NT2/D1 (cell line): ENCODE measurements at places on chromosomes 12 and 14.

DNA sequence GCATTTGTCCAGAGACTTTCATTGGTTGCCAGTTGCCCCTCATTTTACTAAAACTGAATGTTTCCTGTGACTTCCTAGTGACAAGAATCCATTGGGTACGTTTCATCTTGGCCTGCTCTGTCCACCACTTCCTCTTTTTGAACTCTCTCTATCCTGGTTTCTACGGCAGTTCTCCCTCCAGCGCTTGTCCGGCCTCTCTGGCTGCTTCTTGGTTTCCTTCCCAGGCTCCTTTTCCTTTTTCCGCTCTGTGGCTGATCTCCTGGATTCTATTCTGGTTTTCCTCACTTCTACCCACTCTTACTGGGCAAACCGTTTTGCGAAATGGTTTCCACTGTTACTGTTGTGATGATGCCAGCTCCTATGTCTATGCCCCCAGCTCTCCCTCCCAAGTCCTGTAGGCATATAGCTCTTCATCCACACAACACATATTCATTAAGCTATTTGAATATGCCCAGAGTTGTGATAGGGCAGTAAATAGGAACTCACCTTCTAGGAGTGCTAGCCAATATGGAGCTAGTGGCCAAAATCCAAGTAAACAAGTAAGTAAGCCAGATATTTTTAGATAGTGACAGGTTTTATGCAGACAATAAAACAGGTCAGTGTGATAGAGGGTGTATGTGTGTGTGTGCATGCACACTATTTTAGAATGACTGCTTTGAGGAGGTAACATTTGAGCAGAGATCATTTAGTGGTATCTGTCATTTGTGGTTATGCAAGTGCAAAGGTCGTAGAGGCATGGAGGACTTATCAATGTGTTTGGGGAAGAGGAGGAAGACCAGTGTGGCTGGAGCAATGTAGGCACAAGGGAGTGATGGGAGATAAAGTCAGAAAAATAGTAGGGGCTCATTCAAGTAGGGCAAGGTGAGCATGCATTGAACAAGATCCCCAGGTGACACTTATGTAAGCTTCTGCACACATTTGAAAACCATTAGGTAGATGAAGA, 27.9 kb upstream of the CTDSP2 start:
- DNase-seq, result no peak

DNA sequence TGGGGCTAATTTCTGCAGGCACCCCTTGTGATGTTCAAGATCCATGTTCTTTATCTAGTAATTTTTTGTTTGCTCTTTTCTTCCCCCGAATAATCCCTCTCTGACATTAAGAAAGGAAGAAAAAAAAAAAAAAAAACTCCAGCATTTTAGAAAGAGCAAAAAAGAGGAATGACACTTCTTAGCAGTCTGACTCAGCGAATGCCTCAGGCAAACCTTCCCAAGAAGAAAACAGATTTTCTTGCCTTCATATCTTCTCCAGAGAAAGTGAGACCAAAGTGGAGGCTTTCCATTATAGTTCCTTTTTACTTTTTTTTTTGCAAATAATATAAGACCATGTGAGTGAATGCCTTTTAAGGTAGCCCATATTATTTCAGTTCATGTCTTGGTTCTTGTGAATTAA, 479.0 kb upstream of the SYT1 start:
- no peak for DNase-seq

- no peak for DNase-seq
Observed at GRCh38 chr14:68408680-68409079, 384.2 kb downstream of the ZFP36L1 start.

- no peak for DNase-seq
Observed at GRCh38 chr12:65911321-65911720, 87.0 kb downstream of the HMGA2 start.

- DNase-seq, result no peak
Observed at GRCh38 chr14:45793081-45793480, 540.1 kb upstream of the MIS18BP1 start.

DNA sequence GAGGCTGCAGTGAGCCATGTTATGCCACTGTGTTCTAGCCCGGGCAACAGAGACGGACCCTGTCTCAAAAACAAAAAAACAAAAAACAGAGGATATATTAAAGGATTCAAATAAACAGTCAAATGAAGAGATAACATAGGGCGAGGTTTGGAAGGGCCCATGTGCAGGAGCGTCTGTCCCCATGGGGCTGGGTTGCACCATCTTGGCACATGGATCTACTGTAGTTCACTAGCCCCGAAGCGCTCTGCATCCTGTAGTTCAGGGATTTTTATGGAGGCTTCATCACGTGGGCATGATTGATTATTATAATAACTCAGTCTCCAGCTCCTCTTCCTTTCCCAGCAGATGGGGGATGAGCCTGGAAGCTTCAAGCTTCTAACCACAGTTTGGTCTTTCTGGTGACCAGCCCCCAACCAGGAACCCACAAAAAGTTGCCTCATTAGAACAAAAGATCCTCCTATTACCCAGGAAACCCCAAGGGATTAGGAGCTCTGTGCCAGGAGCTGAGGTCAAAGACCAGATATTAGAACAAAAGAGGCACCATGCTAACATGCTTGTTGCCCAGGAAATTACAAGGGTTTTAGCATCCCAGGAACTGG, 59.9 kb downstream of the HCAR2 start:
- DNase-seq, result no peak
